NCI-H774 (cell line): ENCODE measurements at places on chromosomes 4 and X.

GRCh38 chr4:126470862-126471261 is 1156.1 kb downstream of the FAT4 start:
- no peak for DNase-seq

DNA sequence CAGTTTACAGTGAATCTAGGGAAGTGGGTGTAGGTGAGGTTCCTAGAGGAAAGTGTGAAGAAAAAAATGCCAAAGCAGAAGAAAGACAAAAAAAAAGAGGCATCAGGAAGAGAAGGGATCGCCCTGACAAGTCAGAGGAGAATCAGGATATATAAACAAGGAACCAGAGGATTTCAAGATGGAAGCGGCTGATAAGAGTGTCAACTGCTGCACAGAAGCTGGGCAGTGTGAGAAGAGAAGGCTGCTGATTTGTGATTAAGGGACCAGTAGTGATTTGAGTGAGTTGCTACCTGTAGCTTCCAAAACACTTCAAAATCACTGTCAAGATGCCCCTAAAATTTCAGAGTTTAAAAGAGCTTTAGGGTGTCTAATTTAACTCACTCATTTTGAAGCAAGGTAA is 258.2 kb downstream of the PPP3CA start:
- no peak for DNase-seq

DNA sequence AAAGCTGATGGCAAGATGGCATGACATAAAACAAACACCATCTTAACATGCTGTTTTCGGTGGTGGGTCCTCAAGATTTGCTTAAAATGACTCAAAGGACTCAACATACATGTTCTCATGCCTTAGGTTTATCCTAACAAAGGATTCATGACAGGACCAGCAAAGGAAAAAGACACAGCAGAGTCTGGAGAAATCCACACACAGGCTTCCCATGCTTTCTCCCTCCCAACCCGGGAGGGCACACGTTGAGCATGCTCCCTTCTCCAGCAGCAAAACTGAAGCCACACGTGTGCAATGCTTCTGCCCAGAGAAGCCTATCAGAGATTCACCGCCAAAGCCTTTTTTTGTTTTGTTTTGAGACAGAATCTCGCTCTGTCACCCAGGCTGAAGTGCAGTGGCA is 39.9 kb downstream of the SAT1 start:
- DNase-seq, result no peak

DNA sequence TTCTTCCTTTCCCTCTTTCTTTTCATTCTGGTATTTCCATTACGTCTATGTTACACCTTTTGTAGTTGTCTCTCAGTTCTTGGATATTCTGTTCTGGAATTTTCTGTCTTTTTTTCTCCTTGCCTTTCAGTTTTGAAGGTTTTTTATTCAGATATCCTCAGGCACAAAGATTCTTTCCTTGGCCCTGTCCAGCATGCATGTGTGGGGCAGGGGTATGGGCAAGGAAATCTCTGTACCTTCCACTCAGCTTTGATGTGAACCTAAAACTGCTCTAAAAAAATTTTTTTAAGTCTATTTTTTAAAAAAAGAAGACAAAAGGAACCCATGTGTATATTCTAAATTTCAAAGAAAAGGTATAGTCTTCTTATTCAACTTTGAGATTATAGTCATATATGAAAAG is 180.5 kb downstream of the SOWAHB start:
- DNase-seq, result no peak

- no peak for DNase-seq
These were observed 12.7 kb downstream of the CPZ start for GRCh38 chr4:8605289-8605688.

- DNase-seq, result no peak
These were observed 26.9 kb downstream of the AFF1 start for GRCh38 chr4:86961605-86962295.

DNA sequence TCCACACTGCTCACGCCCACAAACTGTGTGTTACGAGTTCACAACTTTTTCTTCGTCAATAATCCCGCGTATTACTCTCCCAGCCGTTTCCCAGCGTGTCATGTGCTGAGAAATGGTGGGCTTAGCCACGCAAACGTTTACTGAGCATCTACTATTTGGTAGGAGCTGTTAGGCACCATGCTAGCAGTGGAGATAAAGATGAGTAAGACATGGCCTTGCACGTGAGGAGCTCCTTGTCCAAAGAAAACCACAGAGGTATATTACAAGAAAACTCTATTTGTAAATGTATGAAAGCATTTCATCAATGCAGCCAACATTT is 821 bp upstream of the TMEM128 start:
- no peak for DNase-seq

DNA sequence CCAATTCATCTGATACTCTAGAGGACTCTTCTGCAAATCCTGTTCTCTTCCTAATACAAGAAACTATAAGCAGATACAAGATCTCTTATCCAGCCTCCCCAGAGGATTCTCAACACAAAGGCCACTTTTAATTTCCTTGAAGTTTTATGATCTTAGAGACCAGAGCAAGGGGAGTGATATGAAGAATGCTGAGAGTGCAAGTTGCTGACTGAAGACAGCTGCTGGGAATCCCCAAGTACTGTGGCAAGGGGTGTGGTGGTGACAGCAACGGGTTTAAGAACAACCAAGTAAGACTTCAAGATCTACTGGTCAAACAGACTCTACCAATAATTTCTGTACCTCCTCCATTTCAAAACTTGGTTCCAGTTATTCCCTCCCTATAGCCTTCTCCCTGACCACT is 7.0 kb downstream of the AMMECR1 start:
- no peak for DNase-seq

DNA sequence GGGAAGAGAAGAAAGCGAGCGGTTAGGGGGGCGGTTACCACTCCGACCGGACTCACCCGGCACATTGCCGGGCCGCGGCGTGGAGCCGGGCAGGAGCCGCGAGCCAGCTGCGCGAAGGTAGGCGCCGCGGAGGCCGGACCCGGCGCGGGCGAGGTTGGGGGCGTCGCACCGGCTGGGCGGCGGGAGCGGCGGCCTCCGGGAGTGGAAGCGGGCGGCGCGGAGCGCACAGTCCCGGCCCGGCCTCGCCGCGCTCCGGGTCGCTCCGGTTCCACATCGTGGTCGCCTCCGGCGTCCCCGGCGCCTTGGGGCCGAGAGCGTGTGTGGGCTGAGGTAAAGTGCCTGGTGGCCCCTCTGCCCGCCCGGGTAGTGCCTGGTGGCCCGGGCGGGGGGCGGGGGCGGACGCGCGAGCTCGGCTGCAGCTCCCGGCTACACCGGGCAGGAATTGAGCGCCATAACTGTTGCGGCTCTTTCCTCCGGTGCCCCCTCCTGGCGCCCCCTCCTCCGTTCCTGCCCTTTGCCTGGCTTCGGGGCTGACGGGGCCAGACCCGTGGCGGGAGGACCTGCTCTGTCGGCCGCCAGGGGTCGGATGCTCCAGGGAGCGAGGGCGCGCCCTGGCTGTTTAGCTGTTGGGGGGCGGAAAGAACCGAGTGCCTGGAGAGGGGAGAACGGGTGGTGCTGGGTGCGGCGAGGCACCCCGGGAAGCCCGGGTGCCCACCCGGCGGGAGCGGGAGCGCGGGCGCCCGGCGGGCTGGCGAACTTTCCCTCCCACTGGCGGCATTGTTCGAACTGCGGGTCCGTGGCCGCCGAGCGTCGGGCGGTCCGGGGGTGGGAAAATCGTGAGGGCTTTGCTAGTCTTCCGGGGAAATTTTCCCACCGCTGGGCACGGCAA is 626 bp downstream of the JADE3 start:
- no peak for DNase-seq

- DNase-seq, result no peak
These were observed 56.8 kb downstream of the ZFYVE28 start for GRCh38 chr4:2361366-2362265.

DNA sequence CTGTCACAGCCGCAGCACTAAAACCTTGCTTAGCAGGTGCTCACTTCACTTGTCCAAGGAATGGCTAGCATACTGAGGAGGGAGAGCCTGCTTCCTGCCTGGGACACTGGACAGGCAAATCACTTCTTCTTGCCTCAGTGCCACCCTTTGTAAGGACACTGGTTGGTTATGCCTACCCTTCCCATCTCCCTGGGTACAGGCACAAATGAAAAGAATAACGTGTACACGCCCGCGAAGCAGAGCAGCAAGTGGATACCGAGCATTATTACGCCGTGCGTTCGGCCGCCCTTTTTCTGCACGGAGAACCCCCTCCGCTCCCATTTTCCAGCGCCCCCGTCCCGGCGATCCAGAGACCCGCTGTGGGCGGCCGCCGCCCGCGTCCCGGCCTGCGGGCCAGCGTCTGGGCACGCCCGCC is 338 bp upstream of the KLHL2 start:
- no peak for DNase-seq

DNA sequence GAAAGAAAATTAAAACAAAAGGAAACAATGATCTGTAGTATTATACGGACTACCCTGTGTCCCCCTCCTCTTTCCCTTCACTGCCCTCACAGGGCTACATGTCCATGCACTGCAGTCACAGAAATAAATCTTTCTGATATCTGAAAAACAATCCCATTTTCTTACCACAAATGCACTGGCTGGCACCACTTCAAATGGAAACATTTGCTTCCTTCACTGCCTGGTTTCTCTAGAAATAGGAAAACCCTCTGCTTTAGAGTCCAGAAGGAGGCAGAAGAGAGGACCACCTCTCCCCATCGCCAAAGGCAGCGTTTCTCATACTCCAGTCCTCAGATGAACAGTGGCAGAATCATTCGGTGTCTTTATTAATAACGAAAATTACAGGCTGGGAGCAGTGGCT is 98.2 kb downstream of the GRIA3 start:
- no peak for DNase-seq

DNA sequence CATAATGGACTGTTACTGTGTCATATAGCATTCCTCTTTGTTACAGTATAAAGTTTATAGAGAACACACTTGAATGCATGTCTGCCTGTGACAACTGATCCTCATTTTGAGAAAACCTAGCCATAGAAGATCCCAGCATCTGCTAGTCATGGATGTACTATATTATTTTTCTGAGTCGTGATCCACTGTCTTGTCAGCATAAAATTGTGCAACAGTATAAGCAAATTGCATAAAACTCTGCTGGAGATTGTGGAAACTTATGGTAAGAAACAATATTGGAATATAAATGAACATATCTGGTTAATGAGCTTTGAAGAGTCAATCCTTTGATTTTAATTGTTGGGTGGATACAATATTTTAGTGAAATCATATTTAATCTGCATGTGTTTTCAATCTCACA is 3.6 kb downstream of the NEIL3 start:
- DNase-seq, result no peak

- no peak for DNase-seq
These were observed 13.1 kb upstream of the SULT1B1 start for GRCh38 chr4:69773484-69773883.

DNA sequence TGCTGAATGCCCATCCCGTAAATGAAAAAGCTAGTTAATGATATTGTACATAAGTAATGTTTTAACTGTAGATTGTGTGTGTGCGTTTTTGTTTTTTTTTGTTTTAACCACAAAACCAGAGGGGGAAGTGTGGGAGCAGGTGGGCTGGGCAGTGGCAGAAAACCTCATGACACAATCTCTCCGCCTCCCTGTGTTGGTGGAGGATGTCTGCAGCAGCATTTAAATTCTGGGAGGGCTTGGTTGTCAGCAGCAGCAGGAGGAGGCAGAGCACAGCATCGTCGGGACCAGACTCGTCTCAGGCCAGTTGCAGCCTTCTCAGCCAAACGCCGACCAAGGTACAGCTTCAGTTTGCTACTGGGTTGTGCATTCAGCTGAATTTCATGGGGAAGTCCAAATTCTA is at the start of gene SPP1:
Gene SPP1, plus strand, starts transcription at position 249 of the 400 bp plus-strand sequence. CDS start 1,182 bp downstream, outside the sequence.
- DNase-seq, result no peak

DNA sequence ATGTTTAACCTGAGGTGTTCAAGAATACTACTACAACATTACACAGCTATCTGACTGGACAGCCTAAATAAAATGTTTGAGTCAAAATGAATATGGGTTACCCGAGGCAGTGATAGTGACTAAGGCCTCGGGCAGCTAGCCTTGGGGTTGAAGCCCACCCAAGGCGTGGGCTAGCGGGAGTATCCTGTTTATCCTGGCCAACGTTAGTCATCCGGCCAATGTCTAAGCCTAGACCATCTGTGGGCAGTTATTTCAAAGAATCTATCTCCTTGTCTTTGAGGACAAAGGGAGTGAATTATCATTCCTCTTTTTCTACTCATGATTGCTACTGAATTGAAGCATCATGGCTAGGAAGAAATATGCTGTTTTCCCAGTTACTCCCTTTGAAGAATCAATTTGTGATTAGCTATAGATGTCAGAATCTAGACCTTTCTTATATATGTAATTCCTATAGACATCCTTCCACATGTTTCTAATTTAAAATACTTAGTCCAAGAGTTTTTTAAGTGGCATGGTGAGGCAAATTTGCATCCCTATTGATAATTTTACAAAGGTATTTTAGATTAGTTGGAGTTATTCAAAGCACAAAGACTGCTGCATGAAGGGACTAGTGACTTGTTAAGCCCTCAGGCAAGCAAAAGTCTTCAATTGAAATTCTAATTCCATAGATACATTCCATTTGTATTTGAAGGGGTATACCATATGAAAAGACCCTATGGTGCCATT is 6.0 kb upstream of the PDGFC start:
- no peak for DNase-seq

GRCh38 chr4:108646706-108647105 is 3.7 kb upstream of the OSTC start:
- DNase-seq, result no peak

DNA sequence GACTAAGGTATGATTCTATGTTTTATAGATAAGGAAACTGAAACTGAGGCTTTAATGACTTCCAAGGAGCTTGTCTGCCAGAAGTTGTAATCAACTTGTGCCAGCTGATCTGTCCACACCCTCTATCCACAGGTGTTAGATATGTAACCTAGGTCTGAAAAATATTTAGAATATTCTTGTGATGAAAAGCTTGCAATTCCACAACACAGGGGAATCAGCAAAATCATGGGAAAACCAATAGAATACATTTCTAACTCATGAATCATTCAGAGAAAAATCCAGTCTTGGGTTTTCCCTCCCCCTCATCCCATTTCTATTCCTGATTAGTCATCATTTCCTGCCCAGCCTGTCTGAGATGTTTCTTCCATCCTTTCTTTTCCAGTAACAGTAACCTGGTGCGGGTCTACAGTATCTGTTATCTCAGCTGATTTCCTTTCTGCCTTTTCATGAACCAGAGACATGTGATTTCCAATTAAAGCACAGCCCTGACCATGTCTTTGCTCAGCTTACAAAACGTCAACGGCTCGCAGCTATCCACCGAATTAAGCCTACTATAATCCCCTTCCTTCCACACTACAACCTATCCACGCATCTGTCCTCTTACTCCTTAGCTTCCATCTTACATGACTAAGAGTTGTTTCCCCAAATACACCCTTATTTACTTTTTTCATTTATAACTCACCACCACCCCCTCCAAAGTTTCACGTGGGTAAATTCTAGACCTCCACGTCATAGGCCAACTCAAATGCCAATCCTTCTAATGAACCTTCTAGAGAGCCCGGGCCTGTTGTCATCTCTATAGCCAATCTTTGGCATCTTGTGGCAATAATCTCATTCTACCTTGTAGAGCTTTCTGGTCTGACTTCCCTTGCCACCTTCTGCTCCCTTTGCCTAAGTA is 961 bp upstream of the NOCT start:
- DNase-seq, result no peak

DNA sequence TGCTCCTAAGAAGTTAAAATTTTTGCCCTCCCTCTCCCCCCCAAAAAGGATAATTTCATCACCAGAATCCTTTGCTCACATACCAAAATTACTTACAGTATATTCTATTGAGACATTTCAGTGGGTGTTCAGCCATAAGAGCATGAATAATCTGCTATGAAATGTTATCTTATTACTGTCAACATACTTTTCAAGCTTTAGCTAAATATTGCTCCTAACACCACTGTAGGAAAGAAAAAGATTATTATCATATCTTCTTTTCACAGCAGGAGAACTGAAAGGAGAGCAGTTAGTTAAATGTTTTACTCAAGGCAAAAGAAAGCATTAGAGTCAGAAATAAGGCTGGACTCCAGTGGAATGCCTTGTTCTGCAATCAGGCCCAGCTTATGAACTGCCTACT is 231.0 kb upstream of the GYPA start:
- no peak for DNase-seq
